ENCODE measurements at places on chromosomes 3 and 15.
A peak's percentile ranks its signal among the peaks of the same experiment; 100 is the strongest.

GRCh38 chr3:18888370-18888769 is 259.9 kb upstream of the KCNH8 start:
- DNase-seq: no peak

GRCh38 chr3:155356594-155357370 is 63.3 kb upstream of the STRIT1 start:
- no peak for DNase-seq

- DNase-seq: peak; percentile 77
Observed at GRCh38 chr3:190709351-190709773, 153.1 kb downstream of the GMNC start.

GRCh38 chr3:184731786-184732537 is 20.1 kb upstream of the MAGEF1 start:
- no peak for DNase-seq

GRCh38 chr3:193945143-193945542 is 190.8 kb upstream of the HES1 start:
- DNase-seq: peak; percentile 8

DNA sequence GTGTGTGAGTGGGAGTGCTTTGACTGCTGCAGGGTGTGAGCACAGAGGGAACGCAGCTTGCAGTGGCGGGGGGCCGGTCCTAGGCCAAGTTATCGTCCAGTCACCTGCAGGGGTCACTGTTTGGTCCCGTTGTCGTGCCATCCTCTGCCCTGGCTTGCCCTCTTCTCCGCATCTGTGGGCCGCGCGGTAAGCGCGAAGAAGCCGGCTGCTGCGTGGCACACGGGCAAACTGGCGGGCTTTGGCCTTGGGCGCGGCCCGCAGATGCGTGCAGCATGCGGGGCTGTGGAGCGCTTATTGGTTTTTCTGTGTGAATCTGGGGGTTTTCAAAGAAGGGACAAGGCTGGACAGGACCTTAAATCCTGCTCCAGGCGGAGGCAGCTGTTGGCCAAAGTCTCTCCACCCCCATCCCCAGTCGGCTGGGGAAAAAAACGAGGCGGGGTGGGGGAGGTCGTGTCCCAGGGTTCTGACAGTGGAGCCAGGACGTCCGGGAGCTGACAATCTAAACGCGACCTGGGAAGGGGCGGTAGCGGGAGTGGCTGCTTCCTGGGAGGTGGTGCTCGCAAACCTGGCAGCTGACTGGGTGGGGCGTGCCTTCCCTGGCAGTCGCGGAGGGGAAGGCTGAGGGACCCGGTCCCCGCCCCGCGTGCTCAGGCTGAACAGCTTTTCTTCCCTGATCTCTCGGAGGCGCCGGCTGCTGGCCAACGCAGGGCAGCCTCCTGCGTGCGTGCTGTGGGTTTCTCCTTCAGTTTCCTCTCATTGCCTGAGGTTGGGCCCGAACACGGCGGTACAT is 39.7 kb upstream of the VEPH1 start:
- DNase-seq: peak; percentile 74

GRCh38 chr3:141181819-141182218 is 49.8 kb upstream of the PXYLP1 start:
- DNase-seq: no peak

DNA sequence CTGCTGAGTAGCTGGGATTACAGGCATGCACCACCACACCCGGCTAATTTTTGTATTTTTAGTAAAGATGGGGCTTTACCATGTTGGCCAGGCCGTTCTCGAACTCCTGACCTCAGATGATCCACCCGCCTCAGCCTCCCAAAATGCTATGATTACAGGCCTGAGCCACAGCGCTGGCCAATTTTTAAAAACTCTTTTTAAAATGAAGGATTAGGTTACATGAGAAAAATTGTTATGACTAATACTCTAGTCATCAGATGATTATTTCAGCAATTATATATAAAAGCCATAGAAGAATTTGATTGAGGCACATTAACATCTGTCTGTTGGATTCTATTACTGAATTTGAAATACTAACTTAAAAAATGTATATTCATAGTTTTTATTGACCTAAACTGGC is 134.1 kb upstream of the MNS1 start:
- DNase-seq: peak; percentile 45

- DNase-seq: peak; percentile 44
Observed at GRCh38 chr15:71003319-71003718, 110.7 kb downstream of the LRRC49 start.

GRCh38 chr15:81957698-81958097 is 88.1 kb downstream of the MEX3B start:
- DNase-seq: no peak

GRCh38 chr3:174126990-174127758 is 729.6 kb downstream of the NLGN1 start:
- DNase-seq: peak; percentile 41

GRCh38 chr3:48997714-48998637 is 7.9 kb downstream of the P4HTM start:
- DNase-seq: no peak

GRCh38 chr3:140403608-140404007 is 274.3 kb upstream of the TRIM42 start:
- no peak for DNase-seq

GRCh38 chr3:150376001-150376848 is 31.9 kb upstream of the TSC22D2 start:
- peak; percentile 92 for DNase-seq

DNA sequence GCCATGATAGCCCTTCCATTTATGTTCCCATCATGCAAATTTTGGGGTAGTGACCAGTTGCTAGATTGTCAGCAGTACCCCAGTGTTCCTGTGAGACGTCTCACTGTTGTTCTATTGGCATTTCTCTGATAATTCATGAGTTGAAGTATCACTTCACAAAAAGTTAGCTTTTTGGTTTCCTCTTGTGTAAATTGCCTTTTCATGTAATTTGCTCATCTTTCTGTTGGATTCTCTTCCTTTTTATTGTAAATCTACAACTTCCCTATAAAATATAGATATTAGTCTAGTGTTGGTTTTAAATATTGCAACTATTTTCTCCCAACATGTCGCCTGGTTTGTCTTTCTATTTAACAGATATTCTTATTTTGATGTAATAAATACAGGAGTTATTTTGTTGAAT is 7.5 kb upstream of the A4GNT start:
- DNase-seq: no peak

GRCh38 chr3:184308744-184309143 is 5.7 kb upstream of the EIF4G1 start:
- no peak for DNase-seq

GRCh38 chr3:16849795-16850194 is 35.0 kb upstream of the PLCL2 start:
- peak; percentile 78 for DNase-seq

- no peak for DNase-seq
Observed at GRCh38 chr3:109995377-109995776, 658.0 kb upstream of the DPPA4 start.

DNA sequence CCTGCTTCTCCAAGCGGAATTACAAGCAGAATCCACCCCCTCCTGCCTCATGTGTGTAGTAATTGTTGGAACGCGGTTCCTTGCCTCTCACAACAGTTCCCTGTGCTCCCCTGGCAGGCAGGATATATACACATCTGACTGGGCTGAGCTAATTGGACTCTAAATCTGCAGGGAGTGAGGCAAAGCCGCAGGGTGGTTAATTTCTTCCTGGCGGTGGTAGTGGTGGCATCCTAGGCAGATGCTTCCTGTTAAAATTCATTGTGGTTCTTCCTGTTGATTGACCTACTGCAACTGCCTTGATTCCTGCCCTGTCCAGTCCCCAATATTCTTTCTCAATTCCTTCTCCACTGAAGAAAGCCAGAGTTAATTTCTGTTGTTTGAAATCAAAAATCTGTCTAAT is 202.9 kb upstream of the PROK2 start:
- DNase-seq: no peak

DNA sequence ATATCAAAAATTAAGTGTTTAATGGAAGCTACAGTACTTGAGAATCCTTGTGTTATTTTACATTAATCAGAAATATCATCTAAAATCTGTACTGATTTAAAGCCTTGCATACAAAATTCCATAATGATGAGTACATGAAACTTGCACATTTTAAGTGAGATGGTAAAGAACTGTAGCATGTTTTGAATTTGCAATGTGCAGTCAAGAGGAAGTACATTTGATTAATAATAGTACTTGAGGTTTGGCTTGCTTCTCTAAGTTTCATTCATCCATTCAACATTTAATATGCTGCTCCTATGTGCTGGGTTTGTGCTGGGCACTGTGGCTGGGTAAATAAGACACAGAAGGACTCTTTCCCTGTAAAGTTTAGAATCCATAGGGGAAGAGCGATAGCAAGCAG is 332.3 kb downstream of the CNTN3 start:
- peak; percentile 2 for DNase-seq

DNA sequence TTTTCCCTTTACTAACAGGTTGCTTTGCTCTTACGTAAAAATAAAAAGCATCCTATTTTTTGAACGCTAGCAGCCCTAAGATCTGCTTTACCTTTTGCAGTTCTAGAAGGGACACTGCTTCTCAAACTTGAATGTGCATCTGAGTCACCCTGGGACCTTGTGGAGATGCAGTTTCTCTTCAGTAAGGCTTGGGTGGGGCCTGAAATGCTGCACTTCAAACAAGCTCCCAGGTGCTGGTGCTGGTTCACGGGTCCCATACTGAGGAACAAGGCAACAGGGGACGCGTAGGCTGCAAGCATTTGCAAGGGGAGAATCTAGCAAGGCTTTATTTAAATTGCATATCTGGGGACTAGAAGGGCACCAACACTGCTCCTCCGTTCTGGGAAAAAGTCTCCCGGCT is 30.0 kb downstream of the MB21D2 start:
- no peak for DNase-seq

GRCh38 chr3:160929595-160929994 is 173.6 kb downstream of the PPM1L start:
- no peak for DNase-seq

DNA sequence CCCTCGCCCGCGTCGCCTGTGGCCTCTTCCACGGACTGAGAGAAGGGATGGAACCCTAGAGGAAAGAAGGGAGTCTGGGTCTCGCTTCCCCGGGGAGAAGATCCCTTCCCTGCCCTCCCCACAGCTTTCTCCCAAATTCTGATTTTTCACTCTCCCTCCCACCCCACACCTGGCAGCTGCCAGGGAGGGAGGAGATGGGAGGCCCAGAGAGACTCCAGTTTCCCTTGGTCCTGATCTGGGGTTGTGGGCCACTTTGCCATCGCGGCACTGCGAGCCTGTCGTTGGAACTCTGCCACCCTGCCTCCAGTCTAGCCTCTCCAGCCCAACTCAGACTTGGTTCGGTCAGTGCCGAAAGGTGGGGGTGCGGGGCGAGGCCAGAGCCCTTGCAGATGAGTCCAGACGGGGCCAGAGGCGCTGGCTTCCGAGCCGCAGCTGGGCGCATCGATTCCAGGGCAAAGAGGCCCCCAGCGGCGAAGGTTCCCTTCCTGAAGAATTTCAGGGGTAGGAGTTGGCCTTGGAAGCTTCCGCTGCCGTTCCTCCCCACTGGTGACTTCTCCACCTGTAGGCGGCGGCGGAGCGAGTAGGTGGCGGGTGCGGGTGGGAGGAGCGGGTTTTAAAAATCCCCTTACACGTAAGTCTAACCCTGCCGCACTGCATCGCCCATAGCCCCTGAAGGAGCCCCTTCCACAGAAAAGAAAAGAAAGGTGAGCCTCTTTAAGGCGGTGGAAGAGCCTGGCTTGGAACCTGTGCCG is 5.2 kb downstream of the WNT5A start:
- DNase-seq: no peak

- DNase-seq: no peak
Observed at GRCh38 chr3:69370901-69371301, 15.0 kb downstream of the FRMD4B start.

- no peak for DNase-seq
Observed at GRCh38 chr3:196039359-196039758, 42.5 kb downstream of the TFRC start.

DNA sequence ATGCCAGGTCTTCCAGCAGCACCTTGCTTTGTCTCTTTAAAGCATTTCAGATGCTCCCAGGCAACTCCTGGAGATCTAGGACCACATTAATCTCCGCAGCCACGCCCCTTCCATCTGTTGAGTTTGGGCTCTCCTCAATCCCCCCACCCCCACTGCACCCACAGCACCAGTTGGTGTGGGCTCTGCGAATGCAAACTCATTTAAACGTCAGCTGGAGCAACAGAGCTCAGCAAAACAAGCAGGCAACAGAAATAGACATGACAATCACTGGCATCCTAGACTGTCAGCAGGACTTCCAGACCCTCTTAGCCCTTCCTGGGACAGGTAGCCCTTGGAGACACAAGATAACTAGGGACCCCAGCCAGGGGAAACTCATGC is 106.9 kb downstream of the LSM3 start:
- no peak for DNase-seq

- peak; percentile 3 for DNase-seq
Observed at GRCh38 chr3:22951910-22952309, 251.2 kb upstream of the UBE2E2 start.

DNA sequence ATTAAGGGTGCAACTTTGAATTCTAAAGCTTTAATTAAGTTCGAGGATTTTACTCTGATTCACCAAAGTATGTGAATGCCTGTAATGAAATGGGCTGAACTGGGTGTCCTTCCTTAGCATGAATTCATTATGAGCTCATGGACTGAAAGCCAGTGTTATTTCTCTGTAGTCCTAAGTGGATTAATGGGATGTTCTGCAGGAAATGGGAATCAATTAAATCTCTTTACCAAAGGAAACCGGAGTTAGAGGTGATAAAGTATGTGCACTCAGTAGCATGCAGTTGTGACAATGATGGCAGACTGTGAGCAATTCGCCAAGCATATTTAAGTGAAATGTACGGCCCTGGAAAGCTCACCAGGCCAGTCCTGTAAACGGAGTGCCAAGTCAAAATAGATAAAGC is 138.7 kb downstream of the CHL1 start:
- DNase-seq: no peak

DNA sequence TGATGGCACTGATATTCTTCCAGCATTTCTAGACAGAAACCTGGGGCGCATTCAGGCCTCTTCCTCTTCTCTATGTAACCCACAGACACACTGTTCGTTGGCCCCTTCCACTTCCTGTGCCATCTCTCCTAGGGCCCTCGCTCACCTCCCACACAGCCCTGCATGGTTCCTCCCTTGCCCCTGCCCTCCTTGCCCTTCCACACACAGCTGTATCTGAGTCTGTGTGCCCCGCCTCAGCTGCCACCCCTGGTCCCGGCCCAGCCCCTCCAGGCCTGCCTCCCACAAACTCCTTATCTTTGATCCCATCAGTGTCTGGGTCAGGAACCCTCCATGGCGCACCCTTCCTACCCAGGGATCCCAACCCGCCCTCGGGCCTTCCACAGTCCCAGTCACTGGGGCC is 37.9 kb downstream of the RAB6B start:
- no peak for DNase-seq

- no peak for DNase-seq
Observed at GRCh38 chr15:52784799-52785671, 5.1 kb downstream of the ONECUT1 start.

GRCh38 chr3:28901018-28901417 is 379.9 kb upstream of the RBMS3 start:
- peak; percentile 72 for DNase-seq

DNA sequence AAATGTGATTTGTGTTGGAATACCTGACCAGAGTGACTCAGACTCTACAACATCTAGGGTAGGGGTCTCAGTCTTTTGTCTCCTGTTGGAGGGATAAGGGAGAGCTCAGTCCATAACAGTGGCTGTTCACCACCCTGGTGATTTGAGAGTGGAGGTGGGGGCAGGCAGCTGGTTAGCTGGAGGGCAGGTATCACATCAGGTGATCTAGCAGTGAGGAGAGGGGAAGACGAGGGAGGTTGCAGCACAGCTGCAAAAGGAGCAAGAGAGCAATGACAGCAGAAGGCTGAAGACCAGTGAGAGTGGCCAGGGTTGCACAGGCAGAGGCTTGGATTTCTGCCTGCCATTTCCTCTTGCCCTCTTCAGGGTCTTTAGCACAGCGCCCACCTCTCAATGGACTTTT is 38.4 kb downstream of the PLCL2 start:
- no peak for DNase-seq

All from fibroblast of the aortic adventitia (primary cell).